GM12878 (cell line): ENCODE measurements at places on chromosomes 12 and 14.

GRCh38 chr12:128056136-128056801 is 210.7 kb upstream of the TMEM132C start:
- DNase-seq = no peak

GRCh38 chr14:56117765-56118610 is at the start of gene PELI2:
PELI2 (plus strand) TSS chr14:56118411; CDS start chr14:56118661, 250 bp downstream.
- no peak for DNase-seq

DNA sequence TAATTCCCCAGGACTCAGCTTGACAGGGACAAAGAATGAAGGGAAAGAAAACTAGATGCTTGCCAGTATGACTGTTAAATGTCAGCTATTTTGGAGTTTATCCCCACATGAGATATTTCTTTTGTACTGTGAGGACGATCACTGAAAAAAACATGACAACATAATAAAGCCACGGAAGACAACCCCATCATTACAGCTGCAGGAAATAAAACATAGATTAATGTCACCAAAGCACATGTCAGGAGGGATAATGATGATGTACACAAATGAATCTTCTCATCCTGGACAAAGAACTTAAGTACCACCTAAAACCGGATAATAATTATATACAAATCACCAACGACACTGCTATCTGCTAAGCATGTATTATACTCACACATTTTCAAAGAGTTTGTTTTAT is 84.6 kb upstream of the GRIP1 start:
- no peak for DNase-seq

GRCh38 chr12:66934302-66935062 is 255.6 kb upstream of the GRIP1 start:
- no peak for DNase-seq

DNA sequence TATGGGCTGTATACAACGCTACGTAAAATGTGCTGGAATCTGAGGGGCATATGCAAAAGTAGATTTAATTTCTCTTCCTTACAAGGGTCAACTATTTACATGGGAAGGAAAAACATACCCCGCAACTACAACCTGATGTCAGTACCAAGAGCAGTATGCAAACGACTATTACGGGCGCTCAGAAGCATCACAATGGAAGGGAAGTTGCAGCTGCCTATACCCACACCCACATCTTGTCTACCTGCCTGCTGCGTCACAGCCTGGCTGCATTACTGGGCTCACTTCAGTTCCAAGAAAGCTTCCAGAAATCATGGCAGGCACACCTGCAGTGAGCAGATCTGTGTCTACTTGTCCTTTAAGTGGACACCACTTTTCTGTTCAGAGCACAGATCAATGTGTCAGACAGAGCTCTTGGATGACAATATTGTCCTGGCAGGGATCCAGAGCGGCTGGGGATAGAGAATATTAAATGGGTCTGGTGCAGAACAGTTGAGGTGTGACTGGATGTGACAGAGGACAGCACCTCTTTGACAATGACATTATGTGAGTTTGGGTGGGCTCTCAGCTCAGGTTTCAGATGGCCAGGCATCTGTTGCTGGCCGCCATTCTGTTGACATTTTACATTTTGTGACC is 41.5 kb upstream of the GNG2 start:
- DNase-seq = no peak

- DNase-seq = no peak
Measured at GRCh38 chr14:104546591-104547309, 32.8 kb upstream of the C14orf180 start.

DNA sequence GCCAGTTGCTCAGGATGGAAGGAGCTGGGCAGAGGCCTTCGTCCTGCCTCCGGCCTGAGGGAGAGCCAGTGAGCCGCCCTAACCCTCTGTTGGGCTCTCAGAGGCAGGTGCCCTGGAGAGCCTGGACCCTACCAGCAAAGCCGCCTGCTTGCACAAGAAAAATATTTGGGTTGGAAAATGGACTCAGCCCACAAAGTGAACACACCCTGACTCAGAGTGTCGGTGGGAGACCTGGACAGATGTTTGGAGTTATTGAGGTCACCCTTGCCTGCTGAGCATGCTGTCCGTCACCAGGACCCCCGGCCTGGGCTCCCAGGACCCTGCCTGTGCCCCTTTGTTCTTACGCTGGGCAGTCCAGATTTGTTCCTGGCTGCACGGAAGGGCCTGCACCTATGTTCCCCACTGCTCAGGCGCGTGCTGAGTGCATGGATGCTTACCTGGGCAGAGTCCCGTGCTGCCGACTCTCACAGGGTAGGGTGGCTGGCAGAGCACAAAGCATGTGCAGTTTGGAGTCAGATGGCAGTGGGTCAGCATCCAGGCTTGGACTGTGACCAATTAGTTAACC is 22.4 kb downstream of the FAM181A start:
- DNase-seq = no peak

DNA sequence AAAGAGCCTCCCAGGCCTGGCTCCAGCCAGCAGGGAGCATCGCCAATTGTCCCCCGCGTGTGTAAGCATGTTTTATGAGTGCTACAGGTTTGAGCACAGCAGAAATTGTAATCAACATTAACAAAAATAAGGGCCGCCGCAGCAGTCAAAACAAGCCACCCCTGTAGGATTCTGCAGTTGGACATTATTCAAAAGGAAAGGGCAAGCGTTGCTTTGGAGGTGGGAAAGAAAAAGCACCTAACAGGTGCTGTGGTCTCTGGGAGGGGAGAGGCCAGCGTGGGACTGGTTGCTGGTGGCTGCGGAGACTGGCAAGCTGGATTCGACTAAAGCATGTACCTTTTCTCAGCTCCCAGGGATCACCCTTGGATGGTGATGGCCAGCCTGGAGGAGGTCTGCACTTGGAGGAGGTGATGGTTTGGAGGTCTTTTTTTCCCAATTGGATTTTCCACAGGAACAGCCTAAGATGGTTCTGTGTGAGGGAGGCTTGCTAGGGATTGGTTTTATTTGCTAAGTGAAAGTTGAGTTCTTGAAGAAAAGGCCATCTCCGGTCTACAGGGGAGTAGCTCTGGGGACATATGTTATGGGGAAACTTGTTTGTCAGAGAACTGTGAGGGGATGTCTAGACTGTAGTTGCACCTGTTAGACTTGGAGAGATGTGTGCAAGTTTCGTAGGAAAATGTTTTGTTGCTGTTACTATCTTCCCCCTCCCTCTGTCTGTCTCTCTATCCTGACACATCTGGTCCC is 2.0 kb downstream of the DYRK2 start:
- DNase-seq = no peak

- no peak for DNase-seq
Measured at GRCh38 chr12:69701826-69702225, 2.7 kb upstream of the BEST3 start.

- no peak for DNase-seq
Measured at GRCh38 chr12:131067981-131068851, 114.5 kb downstream of the ADGRD1 start.

GRCh38 chr14:38718519-38718918 is 384.5 kb downstream of the SEC23A start:
- no peak for DNase-seq

DNA sequence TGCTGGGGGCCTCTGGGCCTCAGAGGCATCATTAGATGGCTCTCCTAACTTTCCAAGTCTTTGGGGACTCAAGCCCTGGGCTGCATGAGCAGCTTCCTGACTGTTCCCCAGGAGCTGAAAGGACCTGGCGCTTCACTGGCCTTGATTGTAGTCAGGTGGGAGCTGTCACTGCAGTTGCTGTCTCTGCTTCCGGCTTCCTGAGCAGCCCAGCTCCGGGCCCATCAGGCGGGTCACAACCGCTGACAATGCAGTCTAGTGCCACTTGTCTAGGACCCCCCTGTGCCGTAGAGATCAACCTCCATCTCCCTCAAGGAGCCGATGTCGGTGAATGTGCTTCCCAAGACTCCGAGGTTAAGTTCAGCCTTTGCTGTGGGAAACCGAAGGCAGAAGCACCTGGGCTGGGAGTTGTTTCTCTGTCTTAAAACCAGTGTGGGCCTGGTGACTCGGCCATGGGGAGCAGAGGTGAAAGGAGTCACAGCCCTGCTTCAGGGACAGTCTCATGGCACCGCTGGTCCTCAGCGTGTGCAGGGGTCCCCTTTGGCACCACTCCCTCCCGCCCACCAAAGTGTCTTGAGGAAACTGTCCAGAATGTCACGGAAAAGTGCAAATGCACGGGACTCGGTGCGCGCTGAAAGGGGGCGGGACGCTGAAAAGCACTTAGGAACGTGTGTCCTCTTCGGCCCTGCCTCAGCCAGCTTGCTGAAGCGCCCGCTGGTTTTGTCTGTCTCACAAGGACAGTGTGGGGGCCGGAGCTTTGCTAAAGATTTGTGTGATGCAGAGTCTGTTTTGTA is 44.8 kb downstream of the PRIMA1 start:
- DNase-seq = no peak

DNA sequence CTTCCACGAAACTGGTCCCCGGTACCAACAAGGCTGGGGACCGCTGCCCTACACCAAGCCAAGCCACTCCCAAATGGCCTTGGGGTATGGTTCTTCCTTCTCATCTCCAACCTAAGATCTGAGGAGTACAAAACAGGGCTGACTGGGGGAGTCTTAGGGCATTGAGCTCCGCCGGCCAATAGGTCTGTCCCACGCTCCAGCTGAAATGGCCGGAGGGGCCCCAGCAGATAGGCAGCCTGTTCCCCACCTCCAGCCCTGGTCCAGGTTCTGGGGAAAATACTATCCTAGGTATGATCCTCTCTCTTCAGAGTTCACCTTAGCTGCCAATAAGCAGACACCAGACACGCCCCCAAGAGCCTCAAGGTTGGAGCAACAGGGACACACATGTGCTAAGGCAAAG is 90.2 kb downstream of the ACTN1 start:
- DNase-seq = no peak

DNA sequence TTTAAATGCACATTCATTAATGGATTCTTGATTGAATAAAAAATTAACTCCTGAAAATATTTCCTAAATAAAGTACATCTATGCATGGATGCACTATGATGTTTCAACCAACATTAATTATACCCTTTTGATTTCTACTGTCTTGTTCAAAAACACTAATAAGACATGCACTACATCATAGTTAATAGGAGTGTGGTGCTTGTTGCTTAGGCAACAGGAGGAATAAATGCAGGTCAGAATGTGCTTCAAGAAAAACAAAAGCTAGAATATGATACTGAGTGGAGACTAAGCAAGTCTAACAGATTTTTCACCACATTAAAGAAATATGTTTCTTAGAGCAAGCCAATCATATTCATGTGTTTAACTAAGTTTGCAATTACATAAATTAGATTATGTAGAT is 495.8 kb upstream of the GARIN6 start:
- DNase-seq = no peak

DNA sequence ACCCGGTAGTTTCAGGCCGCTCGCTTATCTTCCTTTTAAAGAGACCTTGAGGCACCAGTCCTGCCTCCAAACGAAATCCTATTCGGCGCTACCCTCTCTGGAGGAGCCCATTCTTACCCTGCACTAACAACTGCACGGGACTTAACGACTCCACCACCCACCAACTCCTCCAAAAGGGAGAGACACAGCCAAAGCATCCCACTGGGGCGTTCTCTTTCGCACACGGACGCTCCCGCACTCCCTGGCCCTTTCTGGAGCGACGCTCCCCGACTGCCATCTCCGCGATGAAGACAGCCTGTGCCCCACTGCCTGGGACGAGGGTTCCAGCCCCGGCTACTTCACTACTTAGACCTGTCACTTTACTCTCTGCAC is 650 bp downstream of the GALC start:
- DNase-seq = no peak

DNA sequence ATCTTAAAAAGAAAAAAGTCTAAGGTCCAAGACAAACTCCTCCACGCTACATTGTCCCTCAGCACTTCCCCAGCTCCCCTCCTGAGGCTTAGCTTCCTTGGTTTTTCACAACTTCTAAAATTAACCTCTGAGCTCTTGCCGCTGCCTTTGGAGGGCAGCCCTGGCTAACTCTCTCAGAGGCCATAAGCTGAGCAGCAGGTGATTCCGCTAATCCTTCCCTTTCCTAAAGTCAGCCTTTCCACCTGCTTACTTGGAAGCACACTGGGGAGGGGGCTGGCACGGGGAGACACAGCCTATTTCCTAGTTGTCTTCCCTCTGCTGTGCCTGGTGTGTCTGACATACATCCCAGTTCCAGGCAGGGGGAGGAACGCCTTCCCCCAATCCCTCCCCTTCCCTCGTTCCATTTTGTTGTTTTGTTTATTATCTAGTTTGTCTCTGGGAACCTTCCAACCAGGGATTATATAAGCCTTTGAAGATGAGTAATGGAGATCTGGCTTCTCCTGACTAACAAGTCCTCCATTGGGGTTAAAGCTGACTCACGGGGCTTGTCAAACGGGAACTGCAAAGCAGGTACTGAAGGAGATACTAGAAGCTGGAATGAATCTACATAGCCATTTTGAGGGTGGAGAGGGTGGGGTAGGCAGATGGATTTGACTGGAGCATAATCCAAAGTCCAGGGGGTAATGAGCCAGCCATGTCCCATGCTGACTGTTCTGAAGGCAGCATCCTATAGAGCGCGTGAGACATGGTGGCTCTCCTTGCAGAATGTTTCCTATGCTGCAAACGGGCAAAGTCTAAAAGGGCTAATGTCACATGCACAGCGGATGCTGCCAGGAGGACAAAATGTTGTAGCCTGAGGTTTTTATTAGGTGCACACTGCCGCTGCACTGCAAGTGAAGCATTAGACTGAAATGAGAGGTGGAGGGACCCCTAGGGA is 230.8 kb downstream of the FOXN3 start:
- no peak for DNase-seq

- no peak for DNase-seq
Measured at GRCh38 chr12:91893476-91893875, 252.2 kb downstream of the BTG1 start.

GRCh38 chr12:51873251-51873994 is 14.5 kb upstream of the ANKRD33 start:
- DNase-seq = no peak

DNA sequence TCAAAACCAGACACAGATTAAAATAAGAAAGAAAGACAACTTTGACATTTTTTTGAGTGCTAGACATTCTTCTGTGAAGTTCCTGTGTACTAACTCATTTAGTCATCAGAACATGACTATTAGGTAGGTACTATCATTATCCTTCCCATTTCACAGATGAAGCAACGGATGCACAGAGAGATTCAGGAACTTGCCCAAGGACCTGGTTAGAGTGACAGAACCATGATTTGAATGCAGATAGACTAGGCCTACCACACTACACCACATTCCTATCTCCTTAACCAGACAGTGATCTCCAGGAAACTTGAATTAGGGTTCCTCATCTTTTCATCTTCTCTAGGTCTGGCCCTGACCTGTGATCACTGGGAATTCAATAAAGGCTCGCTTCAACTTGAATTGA is 54.4 kb upstream of the MED13L start:
- DNase-seq = no peak

GRCh38 chr12:68042212-68042699 is 53.0 kb downstream of the IFNG-AS1 start:
- DNase-seq = peak; percentile 65

DNA sequence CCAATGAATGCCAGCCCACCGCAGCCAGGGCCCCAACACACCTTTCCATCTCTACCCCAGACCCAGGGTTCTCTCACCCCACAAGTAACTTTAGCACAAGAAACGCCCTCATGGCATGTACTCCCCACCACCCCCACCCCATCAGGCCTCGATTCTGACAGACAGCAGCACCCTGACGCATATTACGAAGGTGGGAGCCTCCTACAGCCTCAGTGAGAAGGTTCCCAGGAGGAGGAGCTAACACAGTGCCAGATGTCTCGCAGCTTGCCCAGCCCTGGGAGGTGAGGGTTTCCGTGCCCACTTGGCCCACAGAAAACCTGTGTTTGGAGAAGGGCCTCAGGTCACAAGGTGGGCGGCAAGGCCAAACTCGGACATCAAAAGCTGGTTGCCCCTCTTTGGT is 32.4 kb downstream of the CCDC88C start:
- no peak for DNase-seq
